ENCODE measurements at places on chromosomes 1 and 21.
A peak's percentile ranks its signal among the peaks of the same experiment; 100 is the strongest.

DNA sequence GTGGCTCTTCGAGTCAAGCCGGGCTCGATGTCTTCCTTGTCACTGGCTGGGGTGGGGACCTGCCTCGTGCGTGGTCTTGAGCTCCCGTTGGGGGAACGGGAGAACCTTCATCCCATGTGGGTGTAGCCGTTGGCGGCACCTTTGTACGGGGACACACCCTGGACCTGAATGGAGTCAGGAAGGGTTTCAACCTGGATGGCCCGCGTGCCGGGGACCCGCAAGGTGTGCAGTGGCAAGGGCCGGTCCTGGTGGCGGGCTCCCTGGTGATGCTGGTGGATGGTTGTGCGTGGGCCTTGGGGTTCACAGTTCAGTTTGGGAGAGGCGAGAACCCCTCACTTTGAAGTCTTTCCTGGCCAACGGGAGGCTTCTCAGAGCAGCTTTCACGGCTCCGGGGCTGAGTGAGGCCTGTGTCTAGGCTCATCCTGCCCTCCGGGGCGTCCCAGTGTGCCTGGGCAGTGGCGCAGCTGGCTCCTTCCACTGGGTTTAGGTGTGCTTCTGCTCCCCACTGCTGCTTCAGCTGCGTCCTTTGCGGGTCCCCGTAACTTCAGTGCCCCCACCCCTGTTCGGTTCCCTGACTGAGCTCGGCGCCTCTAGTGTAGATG lies 11.4 kb downstream of the SKI start:
- DNase-seq: no peak

GRCh38 chr1:181392613-181393220 lies 90.6 kb upstream of the CACNA1E start:
- DNase-seq: no peak

DNA sequence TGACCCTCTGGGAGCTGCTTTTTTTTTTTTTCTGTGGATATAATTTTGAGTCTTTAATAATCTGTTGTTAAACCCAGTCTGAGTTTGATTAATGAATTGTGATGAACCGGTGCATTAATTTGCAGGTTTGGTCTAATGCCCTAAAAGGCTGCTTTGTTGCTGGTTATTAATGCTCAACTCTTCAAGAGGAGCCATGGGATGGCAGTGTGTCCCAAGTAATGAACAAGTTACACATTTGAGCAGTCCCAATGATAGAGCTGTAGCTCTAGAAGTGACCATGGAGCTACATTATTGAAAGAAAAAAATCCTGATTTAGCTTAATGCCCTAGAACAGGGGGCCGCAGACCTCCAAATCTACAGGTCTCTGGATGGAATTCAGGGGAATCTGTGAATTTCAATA lies 53.1 kb downstream of the RWDD3 start:
- DNase-seq: no peak

DNA sequence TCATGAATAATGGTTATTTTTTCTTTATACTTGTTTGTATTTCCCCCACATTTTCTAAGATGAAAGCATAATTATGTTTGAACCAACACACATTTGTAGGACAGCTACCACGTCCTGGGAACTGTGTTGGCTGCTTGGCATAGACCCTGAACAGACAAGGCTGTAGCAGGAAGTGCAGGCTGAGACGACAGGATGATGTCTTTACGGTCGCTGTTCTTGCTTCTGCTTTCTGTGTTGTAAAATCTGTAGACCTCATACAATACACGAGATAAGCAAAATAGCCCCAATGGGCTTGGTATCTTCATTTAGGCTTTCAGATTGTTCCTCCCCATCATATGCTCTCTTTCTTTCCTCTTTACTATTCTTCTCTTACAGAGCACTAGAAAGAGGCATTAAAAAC lies 23.3 kb upstream of the OTUD3 start:
- DNase-seq: no peak

- no peak for DNase-seq
Measured at GRCh38 chr1:29292344-29292743, 56.0 kb downstream of the PTPRU start.

GRCh38 chr1:23483321-23484252 lies at the start of gene ASAP3:
Gene ASAP3, minus strand, starts transcription at chr1:23484179. Its CDS starts 46 bp downstream, at chr1:23484133.
- peak; percentile 56 for DNase-seq

GRCh38 chr1:109361649-109362048 lies 36.1 kb downstream of the SORT1 start:
- DNase-seq: peak; percentile 47

DNA sequence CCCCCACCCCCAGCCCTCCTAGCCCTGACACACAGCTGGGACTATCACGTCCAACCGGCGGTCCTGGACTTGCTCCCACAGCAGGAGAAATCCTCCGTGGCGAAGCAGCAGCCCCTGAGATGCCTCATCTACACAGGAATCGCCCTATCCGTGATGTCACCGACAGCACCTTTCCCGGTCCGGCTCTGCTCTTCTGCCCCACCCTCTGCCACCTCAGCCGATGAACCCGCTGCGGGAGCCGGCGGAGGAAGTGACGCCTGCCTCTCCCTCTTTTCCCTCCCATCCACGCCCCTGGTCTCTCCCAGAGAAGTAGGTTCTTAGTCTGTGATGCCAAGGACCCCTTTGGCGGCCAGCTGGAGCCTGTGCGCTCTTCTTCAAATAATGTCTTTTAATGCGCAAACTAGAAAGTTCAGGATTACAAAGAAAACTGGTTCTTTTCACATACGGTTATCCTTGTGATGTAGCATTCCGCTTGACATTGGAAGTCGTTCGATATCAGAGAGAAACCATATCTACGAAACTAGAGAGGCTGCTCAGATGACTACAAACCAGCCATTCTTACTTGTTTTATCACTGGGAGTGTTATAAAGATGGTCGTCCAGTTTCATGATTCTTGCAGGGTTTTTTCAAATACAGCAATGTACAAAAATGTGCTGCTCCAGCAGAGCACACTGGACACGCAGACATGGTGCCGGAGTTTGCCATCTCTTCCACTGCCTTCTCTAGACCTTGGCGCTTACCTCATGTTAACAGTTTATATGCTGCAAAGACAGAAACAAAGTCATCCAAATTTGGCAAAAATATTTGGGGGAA lies 120.3 kb downstream of the PPIAL4G start:
- DNase-seq: no peak

GRCh38 chr1:199295107-199295506 lies 656.3 kb downstream of the PTPRC start:
- no peak for DNase-seq

- DNase-seq: peak; percentile 44
Measured at GRCh38 chr1:62076286-62076685, 118.4 kb upstream of the L1TD1 start.

GRCh38 chr1:167472752-167473521 lies 45.4 kb downstream of the CD247 start:
- no peak for DNase-seq

DNA sequence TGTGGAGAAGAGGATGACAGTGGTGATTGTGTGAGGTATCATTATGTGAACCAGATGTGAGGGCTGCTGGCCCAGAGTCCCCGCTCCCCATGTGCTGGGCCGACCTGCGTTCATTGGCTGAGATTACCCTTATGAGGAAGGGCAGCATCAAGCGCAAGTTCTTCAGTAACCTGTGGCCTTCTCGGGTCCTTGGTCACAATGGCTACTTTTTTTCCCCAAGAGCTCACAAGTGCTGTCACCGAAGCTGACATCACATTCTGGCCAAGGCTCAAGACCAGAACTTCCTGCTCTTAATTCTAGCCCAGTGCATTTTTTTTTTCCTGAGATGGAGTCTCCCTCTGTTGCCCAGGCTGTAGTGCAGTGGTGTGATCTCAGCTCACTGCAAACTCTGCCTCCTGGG lies 262.9 kb downstream of the RHOU start:
- DNase-seq: no peak

Data from AG10803 (cell line).